Muscle of back (tissue), 13 donors: ENCODE measurements at places on chromosomes 16 and 17. TPM values are rescaled to one million over a fixed set of nuclear protein-coding genes. Genes with fewer than 3 reads are reported as not detected.

GRCh38 chr17:47253541-47254402, at the start of gene ITGB3:
ITGB3 (plus strand) TSS chr17:47253827; CDS start chr17:47253862, 35 bp downstream.
- DNase-seq, result peak; percentile 74

DNA sequence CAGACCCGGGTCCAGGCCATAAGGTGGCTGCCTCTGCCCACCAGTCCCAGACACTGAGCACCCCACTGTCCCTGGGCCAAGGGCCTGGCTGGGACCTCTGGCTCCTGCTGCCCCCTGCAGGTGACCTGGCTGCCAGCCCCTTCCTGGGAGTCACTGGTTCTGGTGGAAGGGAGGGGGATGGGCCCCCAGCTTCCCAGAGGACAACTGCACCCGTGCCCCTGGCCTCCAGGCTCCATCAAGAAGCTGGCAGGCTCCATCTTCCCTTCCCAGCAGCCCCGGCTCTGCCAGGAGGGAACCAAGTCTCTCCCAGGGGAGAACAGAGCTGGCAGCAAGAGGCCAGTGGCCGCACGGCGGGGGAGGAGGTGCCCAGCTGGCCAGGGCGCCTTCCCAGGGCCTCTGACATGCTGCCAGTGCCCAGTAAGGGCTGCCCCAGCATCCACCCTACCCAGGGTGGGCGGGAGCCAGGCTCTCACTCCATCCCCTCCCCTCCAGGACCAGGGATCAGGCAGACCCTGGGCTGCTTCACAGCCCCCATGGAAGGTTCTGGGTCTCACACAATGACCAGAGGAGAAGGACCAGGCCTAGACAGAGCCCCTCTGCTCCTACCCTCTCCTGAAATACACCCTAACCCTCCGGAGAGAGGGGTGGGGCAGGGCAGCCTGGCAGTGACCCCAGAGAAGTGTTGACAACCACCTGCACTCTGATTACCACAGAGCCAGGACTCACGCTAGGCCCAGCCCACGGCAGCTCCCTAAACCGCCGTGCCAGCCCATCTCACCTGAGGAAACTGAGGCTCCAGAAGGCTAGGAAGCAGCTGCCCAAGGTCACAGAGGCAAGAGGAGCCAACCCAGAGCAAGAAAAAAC, 3.6 kb downstream of the CLUH start:
- DNase-seq, result no peak

- no peak for DNase-seq
Observed at GRCh38 chr17:41082626-41083025, 1.3 kb upstream of the KRTAP4-7 start.

GRCh38 chr17:20094777-20095176, 85.6 kb downstream of the SPECC1 start:
- DNase-seq, result no peak

- DNase-seq, result no peak
Observed at GRCh38 chr17:67421869-67422273, 44.8 kb downstream of the PITPNC1 start.

ABCC11 gene
- polyA plus RNA-seq, result 0.08 TPM

CCL18 gene
- polyA plus RNA-seq, result not detected

AURKB gene
- 16.6 TPM for polyA plus RNA-seq

CACNG1 gene
- polyA plus RNA-seq, result 211 TPM

GRCh38 chr16:938136-938535, 32.6 kb downstream of the LMF1 start:
- no peak for DNase-seq

DNA sequence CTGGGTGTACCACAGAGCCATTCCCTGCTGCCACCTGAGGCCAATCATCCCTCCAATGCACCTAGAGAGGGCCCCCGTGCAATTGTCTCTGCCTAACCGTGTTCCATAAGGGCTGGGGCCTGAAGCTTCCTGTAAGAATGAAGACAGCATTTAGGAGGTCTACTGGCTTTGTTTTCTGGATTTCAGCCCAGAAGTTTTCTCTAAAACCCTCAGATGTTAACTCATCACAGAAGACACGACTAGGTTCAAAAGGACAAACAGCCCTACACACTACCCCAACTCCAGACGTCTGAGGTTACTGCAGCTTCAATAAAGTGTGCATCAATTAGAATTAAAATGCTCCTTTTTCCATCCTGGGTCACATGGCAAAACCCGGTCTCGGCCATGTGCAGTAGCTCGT, 10.8 kb upstream of the DRG2 start:
- peak; percentile 62 for DNase-seq

UNC45B gene
- polyA plus RNA-seq, result 175 TPM

DNA sequence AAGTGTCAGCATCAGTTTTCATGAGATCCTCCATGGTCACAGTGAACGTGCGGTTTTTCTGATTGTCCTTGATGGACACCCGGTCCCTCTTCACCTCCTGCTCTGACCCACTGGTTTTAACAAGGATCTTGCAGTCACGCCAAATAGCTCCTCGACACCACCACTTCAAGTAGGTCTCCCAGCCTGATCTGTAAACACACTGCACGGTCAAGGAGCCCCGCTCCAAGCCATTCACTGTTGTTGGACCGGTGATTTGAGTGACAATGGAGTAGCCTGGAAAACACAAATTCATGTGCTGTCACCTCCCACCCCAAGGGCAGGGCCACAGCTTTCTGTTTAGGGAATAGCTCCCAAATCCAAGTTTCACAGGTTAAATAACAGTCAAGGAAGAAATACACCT, 8.2 kb downstream of the CD300LF start:
- DNase-seq, result no peak

CTRL gene
- 3.0 TPM for polyA plus RNA-seq

DNA sequence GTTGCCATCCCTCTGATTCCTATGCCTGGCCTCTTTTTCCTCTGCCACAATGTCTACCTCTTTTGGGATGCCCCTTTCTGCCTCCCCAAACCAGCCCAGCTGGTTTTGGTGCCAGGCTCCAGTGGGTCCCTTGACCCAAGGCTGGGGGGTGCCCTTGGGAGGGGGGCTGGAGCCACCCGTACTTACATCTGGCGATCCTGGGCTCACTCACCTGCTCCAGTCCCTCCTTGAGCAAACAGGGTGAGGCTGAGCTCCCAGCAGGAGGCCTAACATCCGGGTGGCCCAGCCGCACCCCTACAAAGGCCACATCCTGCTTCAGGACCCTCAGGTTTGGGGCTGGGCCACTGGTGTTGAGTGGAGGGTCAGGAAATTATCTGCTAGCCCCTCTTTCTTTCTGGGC, 1.2 kb downstream of the ERN2 start:
- DNase-seq, result no peak

DNA sequence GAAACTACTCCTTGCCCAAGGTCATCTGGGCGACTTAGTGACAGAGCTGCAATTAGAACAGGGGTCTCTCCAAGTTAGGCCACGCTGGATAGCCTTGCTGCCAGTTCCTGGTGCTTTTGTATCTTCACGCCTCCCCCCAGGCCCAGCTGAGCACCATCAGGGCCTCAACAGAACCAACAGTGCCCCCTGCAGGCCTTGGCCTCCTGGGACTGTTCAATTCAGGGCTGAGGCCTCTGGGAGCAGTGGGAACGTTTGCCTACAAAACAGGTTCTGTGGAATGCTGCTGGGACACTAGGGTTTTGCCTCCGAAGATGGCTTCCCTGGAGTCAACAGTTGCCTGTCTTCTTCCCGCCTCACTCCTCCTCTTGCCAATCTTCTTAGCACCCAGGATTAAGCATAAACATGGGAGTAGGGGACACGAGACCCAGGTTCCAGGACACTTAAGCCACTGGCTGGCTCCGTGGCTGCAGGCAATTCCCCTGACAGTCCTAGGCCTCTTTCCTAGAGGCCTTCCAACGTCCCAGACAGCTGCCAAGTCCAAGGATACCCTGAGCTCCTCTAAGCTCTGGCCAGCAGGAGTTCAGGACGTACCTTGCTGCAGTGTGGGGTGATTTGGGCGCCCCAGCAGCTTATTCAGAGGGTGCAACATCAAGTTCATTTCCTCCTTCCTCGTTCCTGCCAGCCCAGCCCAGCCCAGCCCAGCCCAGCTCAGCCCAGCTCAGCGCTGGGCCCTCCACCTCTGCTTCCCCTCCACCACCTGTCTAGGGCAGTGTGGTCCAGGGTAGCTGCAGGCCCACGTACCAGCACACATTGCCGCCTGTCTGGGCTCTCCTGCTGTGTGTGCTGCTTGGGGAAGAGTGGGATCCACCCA, 246.6 kb upstream of the RPL38 start:
- DNase-seq, result no peak

GRCh38 chr17:18117533-18117932, 9.0 kb downstream of the MYO15A start:
- no peak for DNase-seq

DNA sequence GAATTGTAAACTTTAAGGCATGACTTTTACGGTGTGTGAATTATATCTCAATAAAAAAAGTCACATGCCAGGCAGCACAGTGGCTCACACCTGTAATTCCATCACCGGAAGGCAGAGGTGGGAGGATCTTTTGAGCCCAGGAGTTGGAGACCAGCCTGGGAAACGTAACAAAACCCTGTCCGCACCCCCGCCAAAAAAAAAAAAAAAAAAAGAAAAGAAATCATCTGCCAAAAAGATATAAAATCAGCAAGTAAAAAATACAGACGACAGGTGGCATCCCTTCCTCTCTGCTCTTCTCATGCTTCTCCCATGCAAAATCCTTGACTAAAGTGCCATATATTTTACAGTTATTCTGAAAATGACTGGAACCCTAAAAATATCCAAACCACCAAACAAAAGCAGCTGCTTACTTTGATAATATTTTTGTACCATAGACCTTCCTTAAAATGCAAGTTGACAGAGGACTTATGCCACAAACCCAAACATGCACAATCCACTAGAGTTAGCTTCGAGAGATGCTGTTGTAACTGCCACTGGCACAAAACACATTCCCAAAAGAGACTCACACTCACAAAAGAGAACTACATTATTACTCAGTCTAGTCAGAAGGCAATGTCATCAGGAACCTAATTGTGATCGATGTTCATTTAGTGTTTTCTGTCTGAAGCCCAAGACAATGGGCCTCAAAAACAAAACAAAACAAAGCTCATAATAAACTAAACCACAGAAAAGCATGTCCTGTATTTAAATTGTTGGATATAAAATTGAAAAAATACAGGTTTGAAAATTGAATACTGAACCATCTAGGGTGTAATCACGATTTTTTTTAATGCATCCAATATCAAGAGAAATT, 2.4 kb downstream of the CRLF3 start:
- DNase-seq, result no peak

ATP2A3 gene
- 9.1 TPM for polyA plus RNA-seq

GRCh38 chr17:17496189-17497064, at the start of gene RASD1:
RASD1 (minus strand) TSS chr17:17496395; CDS start chr17:17496181, 214 bp downstream.
- peak; percentile 90 for DNase-seq

ADAMTS18 gene
- polyA plus RNA-seq, result 0.74 TPM

ALOXE3 gene
- polyA plus RNA-seq, result not detected

MYO18A gene
- 183 TPM for polyA plus RNA-seq

GRCh38 chr16:54576785-54577184, 290.2 kb upstream of the IRX3 start:
- no peak for DNase-seq

HIGD1B gene
- polyA plus RNA-seq, result 3.2 TPM

DNA sequence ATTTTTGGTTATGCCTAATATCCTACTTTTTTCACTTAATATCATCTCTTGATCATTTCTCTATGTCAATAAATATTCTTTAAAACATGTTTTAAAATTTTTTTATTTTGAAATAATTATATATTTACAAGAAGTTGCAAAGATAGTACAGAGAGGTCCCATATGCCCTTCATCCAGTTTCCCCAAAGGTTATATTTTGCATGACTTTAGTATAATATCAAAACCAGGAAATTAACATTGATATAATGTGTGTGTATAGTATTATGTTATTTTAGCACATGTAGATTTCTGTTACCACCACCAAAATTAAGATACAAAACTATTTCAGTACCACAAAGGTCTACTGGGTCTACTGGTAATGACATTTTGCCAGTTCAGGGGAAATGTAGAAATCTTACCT, 60.7 kb downstream of the EFCAB5 start:
- no peak for DNase-seq

TEN1 gene
- 10.7 TPM for polyA plus RNA-seq

ZACN gene
- 16.0 TPM for polyA plus RNA-seq

DNA sequence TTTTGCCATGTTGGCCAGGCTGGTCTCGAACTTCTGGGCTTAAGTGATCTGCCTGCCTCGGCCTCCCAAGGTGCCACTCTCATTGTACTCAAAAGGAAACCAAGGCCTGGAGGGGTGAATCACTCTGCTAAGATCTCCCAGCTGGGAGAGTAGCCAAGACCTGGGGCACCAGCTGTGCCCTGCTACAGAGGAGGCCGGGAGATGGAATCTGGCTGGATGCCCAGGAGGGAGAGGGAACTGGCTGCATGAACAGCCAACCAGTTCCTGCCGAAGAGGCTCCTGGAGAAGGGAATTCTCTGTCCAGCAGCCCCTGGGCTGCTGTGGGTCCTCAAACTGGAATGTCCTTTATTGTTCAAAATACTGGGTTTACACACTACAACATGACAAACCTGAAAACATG, 238.7 kb upstream of the CIBAR2 start:
- DNase-seq, result peak; percentile 94

- DNase-seq, result no peak
Observed at GRCh38 chr16:89586853-89587252, 11.3 kb downstream of the CPNE7 start.

DNA sequence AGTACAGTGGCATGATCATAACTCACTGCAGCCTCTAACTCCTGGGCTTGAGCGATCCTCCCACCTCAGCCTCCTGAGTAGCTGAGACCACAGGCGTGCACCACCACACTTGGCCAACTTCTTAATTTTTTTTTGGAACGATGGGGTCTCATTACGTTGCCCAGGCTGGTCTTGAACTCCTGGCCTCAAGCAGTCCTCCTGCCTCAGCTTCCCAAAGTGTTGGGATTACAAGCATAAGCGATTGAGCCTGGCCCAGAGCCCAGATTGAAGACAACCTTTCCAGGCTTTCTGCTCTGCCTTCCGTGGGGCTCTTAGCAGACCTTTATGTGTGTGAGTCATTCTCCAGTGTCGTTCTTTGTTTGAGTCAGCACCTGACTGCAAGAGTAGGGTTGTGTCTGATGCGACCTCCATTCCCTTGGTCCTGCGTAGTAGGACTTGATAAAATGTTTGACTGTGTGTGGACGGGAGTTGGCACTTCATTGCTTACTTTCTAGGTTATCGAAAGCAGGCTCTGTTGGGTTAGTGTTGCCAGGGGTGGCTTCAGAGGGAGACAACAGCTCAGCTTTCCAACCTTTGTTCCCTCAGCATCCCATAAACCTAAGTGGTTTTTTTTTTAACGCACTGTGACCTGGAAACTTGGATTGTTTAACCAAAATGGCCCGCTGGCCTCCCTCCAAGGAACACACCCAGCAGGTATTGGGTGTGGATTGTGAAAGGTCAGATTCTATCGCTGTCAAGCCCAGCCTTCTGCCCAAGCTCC, 26.4 kb downstream of the EEF2K start:
- no peak for DNase-seq

GRCh38 chr16:84137287-84137686, 7.7 kb downstream of the HSDL1 start:
- no peak for DNase-seq

DNA sequence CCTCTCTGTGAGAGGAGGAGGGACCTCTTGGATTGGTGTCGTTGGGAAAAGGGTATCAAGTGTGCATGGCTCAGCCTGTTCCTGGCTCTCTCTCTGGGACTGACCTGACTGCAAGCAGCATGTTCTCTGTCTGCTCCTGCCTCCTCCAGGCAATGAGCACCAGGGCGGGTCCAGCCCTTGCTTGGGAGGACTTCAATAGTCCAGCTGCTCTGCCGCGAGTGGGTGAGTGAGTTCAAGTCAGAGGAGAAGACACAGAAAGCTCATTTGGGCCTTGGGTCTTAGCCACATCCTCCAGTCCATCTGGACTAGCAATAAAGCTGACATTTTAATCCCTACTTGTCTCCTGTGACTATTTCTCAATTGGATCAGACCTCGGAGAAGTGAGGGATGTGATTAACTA, 25.2 kb upstream of the TNS4 start:
- DNase-seq, result no peak

GRCh38 chr17:46192439-46193150, 634 bp downstream of the KANSL1 start:
- DNase-seq, result peak; percentile 96
